ENCODE measurements at places on chromosomes 4 and X. TPM values are rescaled to one million over a fixed set of nuclear protein-coding genes. Genes with fewer than 3 reads are reported as not detected.
A peak's percentile ranks its signal among the peaks of the same experiment; 100 is the strongest.

GRCh38 chr4:184395451-184395917, 78.9 kb downstream of the IRF2 start:
- DNase-seq, result no peak

DNA sequence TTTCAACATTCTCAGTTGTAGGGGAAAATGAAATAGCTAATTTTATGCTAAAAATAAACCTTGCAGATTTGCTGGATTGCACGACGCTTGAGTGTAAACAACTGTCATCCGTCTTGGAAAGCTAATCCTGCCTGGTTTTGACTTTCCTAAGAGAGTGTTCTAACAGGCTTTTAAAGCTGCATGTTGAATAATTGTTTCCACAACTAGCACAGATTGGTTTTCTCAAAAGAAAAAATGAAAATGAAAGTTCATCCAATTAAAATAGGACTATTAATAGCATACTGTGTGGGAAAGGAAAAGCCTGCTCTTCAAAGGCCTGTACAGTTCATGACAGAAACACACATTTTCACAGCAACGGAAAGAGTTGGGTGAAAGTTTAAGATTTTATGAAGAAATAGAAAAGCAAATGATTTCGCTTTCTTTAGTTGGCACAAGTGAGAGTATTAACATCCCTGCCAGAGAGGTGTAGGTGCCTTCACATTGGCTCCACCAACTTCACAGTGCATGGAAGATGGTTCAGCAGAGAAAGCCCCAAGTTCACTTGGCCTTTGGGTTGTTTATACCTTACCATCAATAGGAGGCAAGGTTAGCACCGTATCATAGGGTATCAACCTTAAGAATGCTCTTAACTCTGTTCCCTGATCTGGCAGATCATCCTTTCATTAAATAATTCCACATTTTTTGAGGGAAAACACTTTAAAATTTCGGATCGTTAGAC, 140.0 kb upstream of the GUCY1A1 start:
- DNase-seq, result peak; percentile 85

DNA sequence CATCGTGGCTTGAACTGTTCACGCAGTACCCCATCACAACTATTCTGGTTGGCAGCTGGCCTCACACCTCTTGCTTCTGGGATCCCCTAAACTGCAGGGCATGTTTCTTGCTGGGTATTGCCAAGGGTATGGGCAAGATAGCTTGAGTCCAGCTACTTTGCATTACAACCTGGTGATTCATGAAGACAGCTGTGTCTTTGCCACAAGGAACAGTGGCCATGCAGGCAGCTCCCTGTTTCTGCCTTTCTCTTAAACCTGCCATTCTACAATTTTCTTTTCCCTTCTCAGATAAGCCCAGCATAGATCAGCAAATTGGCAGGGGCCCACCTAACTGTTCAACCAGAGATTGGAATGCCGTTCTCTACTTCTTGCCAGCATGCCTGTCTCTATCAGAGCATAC, 42.8 kb downstream of the TENM3 start:
- no peak for DNase-seq

DNA sequence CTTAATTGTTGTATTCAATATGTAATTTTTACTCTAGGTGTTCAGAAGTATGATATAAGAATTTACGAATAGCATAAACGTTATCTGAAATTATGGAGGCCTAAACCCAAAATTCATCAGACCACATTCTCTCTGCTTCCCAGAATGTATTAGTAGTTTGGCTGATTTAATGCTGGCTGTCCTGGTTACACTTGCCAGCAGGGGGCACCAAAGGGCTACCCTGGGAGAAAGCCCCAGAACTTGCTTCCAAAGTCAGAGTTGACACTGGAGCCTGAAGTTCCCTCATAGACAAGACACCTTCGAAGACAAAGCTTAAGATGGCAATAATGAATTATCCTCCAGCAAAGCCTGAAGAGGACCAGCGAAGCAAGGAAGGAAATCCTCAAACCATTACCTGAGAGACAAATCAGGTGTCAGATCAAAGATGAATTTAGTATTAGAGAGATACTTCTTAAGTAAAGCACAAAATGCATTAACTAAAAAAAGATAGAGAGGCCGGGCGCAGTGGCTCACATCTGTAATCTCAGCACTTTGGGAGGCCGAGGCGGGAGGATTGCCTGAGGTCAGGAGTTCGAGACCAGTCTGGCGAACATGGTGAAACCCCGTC, 11.3 kb upstream of the ANOS1 start:
- peak; percentile 80 for DNase-seq

DNA sequence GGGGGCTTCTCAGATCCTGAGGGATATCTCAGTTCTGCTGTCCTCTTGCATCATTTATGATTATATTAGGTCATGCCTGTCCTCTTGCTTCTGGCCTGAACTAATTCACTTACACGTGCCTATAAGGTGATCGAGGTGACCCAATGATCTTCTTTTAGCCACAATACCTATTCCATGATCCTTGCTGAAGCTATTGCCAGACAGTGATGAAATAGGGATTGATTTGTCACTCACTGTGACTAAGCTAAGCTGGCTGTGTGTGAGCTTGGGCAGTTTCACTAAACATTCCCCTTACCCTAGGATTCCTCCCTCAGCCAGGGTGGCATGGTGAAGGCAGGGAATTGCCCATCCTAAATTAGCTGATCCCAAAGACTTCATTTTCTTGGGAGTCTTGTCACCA, 19.0 kb downstream of the HADH start:
- no peak for DNase-seq

DNA sequence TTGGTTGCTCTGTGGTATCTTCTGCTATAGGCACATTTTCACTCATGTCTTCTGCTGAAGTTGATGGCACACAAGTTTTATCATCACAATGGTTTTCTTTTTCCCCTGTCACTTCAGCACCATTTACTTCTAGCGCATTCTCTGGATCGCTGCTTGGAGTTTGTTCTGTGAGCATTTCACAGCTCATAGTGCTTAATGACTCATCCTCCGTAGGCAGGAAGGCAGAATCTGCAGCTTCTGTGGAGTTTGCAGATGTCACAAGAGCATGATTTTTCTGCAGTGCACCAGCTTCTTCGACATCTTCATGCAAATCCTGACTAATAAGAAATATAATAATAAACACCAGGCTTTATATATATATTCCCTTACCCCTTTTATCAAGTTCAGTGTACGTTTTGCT, 83.6 kb downstream of the CHM start:
- peak; percentile 3 for DNase-seq

DNA sequence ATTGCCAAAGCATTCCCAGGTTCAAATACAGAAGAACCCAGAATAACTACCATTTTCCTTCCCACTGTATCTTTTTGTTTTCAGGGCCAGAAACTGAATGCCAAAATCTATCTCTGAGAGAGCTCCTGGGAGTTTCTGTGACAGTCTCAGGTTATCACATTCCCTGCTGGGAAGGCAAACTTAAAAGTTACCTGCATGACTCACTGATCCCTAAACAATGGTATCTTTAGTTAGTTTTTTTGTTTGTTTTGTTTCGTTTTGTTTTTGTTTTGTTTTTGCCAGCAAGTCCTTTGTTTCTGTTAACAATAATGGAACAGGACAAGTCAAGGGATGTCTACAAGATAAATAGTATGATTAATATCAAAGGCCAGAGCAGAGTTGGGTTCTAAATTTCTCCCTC, 34.3 kb downstream of the PAPSS1 start:
- no peak for DNase-seq

DNA sequence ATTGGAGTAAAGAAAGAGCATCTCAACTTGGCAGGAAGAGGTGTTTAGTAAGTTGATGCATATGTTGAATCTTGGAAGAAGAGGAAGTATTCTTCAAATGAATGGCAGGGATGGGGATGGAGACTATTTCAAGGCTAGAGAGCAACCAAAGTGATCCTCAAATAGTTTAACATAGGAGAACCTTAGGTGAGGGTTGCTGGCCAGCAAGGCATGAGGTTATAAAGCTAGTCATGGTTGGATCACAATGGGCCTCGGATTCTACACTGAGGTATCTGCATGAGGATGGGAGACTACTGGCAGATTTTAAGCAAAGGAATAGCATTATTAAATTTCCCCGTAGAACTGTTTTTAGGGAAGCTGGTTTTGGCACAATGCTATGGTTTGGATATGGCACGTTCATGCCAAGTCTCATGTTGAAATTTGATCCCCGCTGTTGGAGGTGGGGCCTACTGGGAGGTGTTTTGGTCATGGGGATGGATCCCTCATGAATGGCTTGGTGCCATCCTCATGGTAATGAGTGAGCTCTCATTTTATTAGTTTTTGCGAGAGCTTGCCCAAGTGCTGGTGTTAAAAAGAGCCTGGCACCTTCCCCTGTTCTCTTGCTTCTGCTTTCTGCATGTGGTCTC, 41.9 kb upstream of the ETNPPL start:
- no peak for DNase-seq

- DNase-seq, result peak; percentile 72
Observed at GRCh38 chrX:106726485-106727437, at the start of gene RNF128. TSS of gene RNF128 (plus strand) at chrX:106726701. CDS start at chrX:106726914, 213 bp downstream.

DNA sequence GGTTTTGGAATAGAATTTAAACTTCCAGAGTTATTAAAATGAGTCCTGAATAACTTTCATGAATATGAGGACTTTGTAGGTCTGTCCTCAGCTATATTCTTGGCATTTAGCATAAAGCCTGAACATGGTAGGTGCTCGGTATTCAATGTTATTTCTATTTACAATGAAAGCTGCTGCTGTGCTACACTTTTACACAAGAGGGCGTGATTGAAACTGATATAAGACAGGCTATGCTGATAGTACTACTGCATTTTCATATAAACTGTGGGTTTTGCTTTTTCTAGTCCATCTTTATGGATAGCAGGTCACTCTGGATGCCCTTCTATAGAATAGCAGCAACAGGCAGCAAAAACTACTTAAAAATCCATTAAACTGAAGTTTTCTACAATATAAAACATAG, 12.3 kb upstream of the GNPDA2 start:
- no peak for DNase-seq

Gene GPR173
- total RNA-seq, result not detected

Gene HS3ST1
- total RNA-seq, result 4.2 TPM

Gene TSPAN6
- total RNA-seq, result 27.2 TPM
